Naive B cell (primary cell): ENCODE measurements at places on chromosomes 4 and X. TPM values are rescaled to one million over a fixed set of nuclear protein-coding genes. Genes with fewer than 3 reads are reported as not detected.

DNA sequence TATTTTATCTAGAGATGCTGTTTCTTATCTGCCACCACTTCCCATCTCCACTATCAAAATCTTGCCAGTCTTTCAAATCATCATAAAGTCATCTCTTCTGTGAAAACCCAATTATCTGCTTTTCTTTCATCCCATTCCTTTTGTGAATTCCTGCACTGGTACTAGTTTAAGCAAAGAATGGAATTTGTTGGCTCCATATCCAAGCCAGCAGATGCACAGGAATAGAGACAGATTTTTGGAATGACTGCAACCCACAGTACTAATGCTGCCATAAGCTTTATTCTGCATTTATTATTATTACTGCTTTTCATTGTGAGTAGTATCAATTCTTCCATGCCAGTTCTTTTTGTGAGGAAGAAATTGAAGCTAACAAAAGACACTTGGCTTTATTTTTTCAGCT is 616.7 kb downstream of the RAPGEF2 start:
- no peak for DNase-seq

FRMD7 gene
- not detected for polyA plus RNA-seq

- no peak for DNase-seq
These were observed 7.7 kb upstream of the MAPK10 start for GRCh38 chr4:86367577-86367976.

DNA sequence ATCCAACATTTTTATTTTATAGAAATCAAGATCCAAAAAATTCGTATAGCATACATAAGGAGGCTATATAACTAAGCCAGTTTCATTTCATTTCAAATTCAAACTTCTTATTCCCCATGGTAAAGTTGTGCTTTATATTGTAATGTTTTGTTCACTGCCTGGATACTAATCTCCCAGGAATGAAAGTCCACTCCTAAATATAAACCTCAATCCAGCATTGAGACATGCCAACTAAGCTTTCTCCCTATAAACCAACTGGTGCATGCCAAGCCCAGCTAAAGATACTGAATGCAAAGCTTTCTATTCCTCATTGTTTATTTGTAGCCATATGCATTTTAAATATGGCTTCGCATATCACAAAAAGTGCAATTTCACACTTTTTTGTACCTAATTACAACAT is 63.8 kb upstream of the INPP4B start:
- no peak for DNase-seq

P2RY4 gene
- polyA plus RNA-seq = not detected

DNA sequence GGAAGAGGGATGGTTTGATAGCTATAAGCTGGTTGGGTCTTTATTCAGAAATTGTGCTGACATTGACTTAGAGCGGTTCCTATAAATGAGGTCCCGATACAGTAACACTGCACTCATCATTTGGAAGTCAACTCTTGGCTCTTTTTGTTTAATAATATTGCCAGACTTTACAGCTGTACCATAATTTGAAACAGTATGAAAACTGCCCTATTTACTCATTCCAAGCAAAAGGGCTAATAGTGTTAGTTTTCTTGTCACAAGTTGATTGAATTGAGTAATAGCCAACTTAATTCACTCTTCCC is 128.4 kb upstream of the LIMCH1 start:
- no peak for DNase-seq

- no peak for DNase-seq
These were observed 29.9 kb upstream of the RADX start for GRCh38 chrX:106581856-106582255.

DNA sequence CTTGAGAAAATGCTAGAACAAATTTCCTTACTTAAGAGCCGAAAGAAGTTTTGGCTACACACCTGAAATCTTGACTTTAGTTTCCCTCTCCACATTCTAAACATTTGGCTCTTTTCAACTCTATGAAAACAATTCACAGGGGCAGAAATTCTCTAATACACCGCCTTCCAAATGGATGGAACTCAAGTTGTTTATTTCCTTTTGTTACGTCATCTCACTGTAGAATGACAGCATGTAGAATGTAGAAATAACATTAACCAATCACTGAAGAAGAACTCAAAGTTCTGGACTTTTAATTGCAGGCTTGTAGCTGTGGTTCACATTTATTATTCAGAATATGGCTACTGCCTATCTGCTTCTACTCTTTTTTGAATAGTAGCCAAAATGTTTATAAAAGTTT is 1.9 kb downstream of the DMP1 start:
- DNase-seq = no peak

EPGN gene
- not detected for polyA plus RNA-seq

- no peak for DNase-seq
These were observed 169.5 kb upstream of the SMARCAD1 start for GRCh38 chr4:94038195-94038594.

GRCh38 chr4:83413676-83414075 is 41.9 kb downstream of the HELQ start:
- no peak for DNase-seq

PASD1 gene
- polyA plus RNA-seq = not detected

EXOC1L gene
- not detected for polyA plus RNA-seq

DNA sequence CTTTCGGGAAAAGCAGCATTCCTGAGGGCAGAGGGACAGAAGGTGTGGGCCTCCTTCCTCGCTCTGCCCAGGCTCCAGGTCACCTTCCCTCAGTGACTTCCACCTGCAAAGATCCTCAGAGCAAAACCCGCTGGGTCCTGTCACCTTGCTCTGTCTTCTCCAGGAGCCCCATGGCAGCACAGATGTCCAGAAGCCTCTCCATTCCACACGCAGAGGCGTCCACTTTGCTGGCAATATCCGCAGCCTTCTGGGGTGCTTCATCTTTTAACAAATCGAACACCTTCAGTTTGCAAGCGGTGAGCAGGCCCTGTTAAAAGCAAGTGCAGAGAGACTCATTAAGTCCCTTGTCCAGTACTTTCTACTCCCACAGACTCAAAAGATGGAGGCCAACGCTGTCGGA is 27.3 kb downstream of the ASMTL start:
- DNase-seq = no peak

DNA sequence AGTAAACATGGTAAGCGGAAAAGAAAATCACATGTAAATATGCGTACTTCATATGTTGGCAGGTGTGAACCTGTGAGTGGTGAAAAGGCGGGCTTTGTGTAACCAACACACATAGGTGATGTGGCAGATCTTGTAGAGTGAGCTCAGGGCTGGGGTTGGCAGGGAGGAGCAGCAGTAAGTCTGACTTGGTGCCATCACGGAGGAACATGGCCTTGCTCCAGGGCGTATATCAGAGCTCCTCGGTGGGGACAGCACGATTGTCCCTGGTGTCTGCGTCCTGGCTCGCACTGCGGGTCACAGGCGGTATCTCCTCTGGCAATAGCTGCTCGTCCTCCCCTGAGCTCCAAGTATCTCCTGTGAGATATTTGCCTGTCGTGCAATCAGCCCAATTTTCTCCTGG is 733.6 kb downstream of the TRIML1 start:
- no peak for DNase-seq

DNA sequence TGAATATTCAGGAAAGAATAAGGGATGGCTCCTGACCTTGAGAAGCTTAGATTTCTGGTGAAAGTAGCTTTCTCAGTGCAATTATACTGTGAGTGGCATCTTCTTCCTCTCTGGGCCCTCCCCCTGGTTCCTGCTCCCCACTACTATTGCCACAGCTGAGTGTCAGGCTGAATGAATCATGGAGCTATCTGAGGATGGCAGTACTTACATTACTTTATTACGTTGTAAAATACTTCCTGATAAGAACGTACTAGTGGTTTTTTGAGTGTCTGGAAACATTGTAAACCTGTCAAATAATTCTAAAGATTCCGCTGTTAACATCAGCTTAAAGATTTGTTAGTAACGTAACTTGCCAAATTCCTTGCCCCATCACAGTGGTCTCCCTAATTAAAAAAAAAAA is 36.2 kb downstream of the ARHGAP10 start:
- no peak for DNase-seq
